ENCODE measurements at places on chromosomes 12 and 14. TPM values are rescaled to one million over a fixed set of nuclear protein-coding genes. Genes with fewer than 3 reads are reported as not detected.

GRCh38 chr12:54879150-54879549 lies 24.8 kb downstream of the MUCL1 start:
- no peak for DNase-seq

- DNase-seq = no peak
Measured at GRCh38 chr14:64235652-64236640, 58.2 kb downstream of the ESR2 start.

DNA sequence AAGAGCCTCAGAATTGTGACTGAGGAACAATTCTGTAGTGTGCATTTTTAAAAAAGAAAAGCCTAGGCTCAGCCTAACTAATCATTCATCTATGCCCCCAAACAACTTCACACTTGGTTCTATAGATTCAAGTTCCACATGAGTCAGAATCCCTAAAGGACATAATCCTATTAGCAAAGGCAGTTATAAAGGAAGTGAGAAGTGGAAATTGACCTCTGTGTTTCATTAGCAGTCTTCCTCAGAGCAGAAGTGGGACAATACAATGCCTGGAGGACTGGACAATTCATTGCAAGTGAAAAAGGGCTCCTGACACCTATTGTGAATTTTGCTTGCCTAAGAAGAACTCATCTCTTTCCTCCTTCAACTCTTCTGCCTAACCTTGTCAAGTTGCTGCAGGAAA lies 222.3 kb downstream of the PTPRO start:
- DNase-seq = no peak

GRCh38 chr14:38735005-38735404 lies 368.0 kb downstream of the SEC23A start:
- DNase-seq = no peak

SLC6A15 gene
- total RNA-seq = 6.3 TPM

GRCh38 chr12:76080017-76080728 lies 4.3 kb downstream of the NAP1L1 start:
- no peak for DNase-seq

GRCh38 chr12:24872211-24872610 lies 76.7 kb downstream of the BCAT1 start:
- DNase-seq = no peak

GYS2 gene
- total RNA-seq = not detected

DNA sequence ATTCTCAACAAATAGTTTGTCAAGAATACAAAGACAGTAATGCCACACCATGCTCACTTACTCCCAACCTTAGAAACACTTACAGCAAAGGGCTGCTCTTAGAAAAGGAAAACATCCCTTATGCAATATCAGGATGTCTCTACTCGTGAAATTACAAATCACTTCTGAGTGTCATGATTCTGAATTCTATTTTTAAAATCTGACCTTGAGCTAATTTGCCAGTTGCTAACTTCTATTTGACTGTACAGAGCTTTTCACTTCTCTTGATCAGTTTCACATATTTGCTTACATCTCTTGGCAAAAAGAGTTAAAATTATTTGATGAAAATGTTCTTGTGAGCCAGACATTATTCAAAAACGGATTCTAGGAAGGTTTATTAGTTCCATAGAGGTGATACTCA lies 136.7 kb upstream of the SLC35F4 start:
- DNase-seq = no peak

- DNase-seq = no peak
Measured at GRCh38 chr12:97748298-97748697, 285.7 kb downstream of the RMST start.

GRCh38 chr12:90331262-90331661 lies 622.6 kb upstream of the ATP2B1 start:
- DNase-seq = no peak

GRCh38 chr14:80587096-80587724 lies 354.3 kb downstream of the CEP128 start:
- DNase-seq = no peak

- no peak for DNase-seq
Measured at GRCh38 chr12:104134882-104135281, 3.1 kb downstream of the NFYB start.

GPR162 gene
- 14.7 TPM for total RNA-seq

GRCh38 chr12:39372204-39372925 lies 70.6 kb downstream of the KIF21A start:
- DNase-seq = no peak

CLEC14A gene
- 0.70 TPM for total RNA-seq

DNA sequence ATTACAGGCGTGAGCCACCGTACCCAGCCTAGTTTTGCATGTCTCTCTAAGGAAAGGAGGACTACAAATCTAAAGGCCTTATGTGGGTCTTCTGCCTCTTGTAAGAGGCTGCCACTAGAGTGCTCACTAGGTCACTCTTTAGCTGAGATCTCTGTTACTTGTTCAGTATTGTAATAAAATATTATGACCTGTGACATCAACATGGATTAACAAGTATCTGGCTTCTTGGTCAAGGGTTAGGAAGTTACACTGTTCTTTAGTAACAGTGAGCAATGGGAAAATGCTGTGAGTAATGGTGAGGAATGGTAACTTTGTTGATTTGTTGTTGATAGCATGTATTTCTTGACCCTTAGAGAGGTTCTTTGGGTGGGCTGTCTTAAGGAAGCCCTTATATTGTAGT lies 50.5 kb downstream of the ERC1 start:
- no peak for DNase-seq

Data from endodermal cell (in vitro differentiated cells).